ENCODE measurements at places on chromosomes 6 and 20.

DNA sequence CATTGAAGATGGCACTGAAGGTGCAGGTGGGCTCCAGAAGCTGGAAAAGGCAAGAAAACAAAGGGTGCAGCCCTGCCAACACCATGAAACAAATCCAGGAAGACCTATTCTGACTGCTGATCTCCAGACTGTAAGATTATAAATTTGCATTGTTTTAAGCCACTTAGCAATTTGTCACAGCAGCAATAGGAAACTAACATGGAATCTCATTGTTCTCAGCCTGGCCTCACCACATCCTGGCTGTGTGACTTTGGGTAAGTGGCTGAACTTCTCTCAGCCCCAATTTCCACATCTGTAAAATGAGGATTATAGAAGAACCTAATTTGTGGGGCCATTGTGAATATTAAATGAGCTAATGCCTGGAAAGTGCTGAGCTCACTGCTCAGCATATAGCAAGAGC, 160.4 kb upstream of the MAFB start:
- DNase-seq, result no peak

- no peak for DNase-seq
Measured at GRCh38 chr6:113968472-113968871, 2.5 kb downstream of the HDAC2 start.

- no peak for DNase-seq
Measured at GRCh38 chr20:20734475-20734948, 22.1 kb upstream of the RALGAPA2 start.

DNA sequence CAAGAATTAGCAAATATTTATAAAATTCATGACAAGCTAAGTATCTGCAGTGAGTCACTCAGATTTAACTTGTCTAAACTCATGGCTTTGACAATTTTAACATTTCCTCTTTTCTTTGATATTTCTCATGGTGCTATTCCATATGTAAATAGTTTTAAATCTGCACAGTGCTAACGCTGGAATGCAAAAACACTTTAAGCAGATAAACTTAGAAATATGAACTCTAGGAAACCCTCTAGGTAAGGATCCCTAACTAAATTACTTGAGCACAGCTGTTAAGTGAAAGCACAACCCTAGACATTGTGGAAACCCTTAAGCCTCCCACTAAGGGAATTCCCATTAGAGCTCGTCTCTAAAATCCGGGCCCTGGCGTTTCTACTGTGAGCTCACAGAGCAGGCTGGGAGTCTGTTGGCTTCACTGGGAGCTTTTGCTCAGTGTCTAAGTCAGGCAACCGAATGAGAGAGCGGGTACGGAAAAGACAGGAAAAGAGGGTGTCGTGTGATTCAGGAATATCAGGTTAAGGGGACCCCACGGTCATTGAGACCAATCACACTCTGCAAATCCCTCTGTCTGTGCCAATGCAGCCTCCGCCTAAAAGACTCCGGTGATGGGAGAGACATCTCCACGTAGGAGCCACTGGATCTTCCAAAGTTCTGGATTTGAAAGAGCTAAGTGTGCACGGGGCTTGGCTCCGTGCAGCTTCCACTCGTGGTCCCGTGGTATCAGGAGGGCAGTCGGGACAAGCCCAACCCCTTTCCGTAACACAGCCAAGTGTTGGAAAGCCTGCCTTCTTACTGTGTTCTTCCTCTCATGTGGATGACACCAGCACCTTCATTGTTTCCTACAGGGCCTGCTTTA, 112.3 kb upstream of the RPS6KA2 start:
- DNase-seq, result no peak

DNA sequence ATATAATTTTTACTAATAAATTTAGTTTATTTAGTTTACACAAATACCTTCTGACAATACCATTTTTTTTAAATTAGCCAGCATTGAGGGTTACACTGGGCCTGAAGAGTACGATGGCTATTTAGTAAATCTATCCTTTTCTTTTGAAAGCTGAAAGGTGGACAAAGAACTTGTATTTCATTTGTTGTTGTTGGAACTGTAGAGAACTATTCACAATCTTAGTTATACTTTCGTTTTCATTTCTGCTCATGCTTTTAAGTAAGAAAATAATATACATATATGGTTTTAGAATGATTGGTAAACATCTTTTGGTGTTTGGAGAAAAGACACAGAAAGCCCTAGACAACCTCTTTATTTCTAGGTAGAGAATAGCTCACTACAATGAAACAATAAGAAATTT, 165.3 kb upstream of the FAM83B start:
- DNase-seq, result no peak

GRCh38 chr6:25387483-25387882, 108.3 kb downstream of the CARMIL1 start:
- no peak for DNase-seq

DNA sequence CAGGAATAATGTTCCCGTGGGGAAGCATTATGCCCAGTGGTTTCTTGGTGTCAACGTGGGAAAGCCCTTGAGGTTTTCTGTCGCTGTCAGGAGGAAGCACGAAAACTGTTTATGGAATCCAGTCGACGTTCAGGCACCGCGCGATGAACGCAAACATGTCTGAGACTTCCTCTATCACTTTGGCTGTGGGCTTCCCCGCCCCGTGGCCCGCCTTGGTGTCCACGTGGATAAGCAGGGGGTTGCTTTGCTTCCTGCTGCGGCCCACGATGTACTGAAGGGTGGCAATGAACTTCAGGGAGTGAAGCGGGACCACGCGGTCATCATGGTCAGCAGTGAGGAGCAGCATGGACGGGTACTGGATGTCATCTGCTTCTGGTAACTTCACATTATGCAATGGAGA, 98.2 kb upstream of the POPDC3 start:
- DNase-seq, result no peak

DNA sequence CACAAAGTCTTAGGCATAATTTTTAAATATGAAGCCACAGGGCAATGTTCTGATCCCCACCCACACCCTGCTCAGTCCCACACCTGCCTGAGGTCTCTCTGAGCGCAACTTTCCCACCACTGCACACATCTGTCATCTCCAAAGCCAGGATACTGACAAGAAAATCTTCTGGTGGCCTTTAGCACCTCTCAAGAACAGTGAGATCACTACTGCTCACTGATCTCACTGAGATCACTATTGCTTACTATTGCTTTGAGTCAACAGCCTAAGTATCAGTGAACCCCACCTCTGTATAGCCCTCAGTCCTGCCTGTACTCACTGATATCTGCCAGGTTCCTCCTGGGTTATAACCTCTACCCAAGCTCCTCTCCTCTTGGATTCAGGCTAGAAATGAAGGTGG, 6.4 kb downstream of the TNFRSF21 start:
- DNase-seq, result no peak

DNA sequence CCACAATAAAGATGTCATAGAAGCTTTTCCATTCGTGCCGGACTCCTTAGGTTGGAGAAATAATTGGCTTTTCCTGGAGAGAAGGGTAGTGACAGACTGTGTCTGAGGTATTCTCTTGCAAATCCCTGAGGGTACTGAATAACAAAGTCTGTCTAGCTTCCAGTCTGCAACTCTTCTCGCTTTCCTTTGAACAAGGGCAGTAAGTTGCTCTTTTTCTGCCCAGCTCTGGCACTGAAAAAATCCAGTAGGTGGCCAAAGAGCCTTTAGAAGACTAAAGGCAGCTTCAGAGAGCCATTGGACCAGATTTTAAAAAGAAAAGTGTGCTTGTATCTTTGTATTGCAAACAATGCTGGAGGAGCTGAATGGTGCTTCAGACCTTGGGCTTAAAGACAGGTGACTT, 20.7 kb upstream of the RREB1 start:
- no peak for DNase-seq

GRCh38 chr6:79238919-79239318, 4.4 kb upstream of the HMGN3 start:
- DNase-seq, result no peak

- DNase-seq, result no peak
Measured at GRCh38 chr6:18328070-18328469, 59.1 kb upstream of the RNF144B start.

- no peak for DNase-seq
Measured at GRCh38 chr20:50969912-50970311, 11.3 kb downstream of the MOCS3 start.

- DNase-seq, result no peak
Measured at GRCh38 chr6:11920566-11920965, 91.5 kb upstream of the HIVEP1 start.

DNA sequence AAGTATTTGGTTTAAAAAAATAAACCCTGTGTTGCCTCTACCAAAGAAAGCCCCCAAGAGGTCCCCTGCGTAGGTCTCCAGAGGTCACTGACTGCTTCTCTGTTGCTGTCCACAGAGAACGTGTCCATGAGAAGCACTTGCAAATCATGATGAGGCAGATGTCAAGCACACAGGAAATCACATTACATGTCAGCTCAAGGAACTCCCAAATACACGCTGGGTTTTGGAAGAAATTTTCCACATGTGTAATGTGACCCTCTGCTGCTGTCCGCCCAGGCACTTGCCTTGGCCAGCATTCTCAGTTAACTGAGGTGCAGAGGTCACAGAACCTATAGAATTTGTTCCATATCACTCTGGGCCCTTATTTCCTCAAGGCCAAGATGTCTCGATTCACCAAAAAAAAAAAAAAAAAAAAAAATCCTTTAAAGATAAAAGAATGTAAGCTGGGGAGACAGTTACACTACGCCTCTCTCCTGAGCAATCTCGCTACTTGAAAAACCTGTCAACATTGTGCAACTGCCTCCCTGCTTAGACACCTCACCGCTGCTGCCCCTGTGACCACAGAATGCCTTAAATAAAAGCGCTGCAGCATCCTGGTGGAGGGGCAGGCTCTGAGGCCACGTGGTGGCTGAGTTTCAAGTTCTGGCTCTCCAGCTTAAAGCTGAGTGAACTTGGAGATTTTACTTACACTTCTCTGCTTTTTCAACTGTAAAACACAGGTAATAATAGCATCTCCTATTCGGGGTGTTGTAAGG, 42.3 kb downstream of the SLC22A23 start:
- no peak for DNase-seq

- DNase-seq, result no peak
Measured at GRCh38 chr6:52180787-52181558, 5.2 kb upstream of the IL17A start.

DNA sequence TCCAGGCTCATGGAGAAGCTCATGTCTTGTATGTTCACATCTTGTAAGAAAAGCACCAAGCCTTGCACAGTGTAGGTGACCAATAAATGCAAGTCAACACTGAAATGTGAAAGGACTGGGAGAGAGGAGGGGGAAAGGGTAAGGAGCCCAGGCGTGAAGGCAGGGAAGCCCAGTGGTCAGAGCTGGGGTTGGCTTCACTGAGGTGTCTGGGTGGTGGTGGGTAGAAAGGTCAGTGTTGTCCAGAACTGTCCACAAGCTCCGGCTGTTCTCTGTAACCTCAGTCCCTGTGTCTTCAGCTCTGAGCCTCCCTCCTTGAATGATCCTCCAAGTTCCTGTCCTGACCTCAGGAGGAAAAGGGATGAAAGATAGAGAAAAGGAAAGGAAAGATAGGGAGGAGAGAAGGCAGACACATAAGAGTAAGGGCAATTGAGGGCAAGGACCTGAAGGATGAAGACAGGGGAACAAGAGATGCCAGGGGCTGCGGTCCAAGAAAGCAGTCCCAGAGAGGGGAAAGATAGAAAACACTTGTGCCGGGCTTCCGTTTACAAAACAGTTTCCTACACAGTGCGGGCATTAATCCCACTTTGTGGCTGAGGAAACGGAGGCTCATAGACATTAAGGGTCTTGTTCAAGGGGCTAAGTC, 2.4 kb upstream of the TNXB start:
- DNase-seq, result no peak

DNA sequence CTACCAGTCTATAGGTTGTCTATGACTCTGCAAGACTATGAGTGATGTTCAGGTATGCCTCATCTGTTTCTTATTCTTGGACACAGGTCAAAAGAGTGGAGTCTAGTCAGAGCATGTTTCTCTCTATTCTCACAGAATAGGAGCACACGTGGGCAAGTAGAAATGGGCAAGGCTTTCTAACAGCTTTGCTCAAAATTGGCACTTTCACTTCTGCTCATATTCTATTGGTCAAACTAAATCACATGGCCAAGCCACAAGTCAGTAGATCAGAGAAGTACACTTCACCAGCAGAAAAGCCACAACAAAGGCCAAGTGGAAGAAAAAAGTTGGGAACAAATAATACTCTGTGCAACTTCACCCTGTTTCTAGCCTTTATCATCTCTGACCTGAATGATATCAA, 354.5 kb upstream of the SYNCRIP start:
- no peak for DNase-seq

DNA sequence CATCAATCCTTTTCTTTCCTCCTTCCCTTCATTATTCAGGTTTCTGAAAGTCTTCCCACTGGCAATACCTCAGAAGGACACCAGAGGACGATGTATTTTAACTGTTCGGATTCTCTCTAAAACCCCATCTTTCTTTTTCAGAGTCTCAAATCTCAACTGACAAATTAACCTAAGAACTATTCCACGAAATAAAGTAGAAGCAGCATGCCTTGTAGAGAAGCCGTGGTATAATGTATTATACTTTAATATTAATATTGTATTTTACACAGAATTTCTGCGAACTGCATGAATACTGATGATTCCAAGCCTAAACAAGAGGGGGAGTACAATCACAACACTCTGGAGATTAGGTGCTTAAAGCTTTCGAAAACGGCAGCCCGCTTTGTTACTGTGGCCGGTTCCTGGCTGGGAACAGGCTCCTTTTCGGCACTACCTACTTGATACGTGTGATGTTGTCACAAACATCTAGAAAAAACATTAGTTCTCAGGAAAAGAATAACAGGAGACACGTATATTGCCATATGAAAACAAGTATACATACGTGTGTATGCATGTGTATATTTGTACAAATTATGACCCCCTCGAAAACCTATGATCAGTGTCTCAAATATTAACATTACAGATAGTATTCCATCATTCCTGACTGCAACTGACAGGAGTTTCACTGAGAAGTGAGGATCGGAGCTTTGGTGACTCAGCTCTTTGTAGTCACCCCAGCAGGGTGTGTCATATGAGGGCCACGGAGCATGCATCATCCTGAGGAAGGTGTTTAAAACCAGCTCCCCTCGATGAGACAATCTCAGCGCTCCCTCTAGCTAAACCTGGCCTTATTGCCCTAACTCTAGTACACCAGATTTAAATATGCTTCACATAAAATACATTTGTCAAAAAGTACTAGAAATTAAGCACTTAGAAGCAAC, 319.7 kb upstream of the TCF21 start:
- DNase-seq, result no peak
